ENCODE measurements at places on chromosomes 5 and 9. TPM values are rescaled to one million over a fixed set of nuclear protein-coding genes. Genes with fewer than 3 reads are reported as not detected.

Gene NEUROG1
- not detected for total RNA-seq

Gene CCNB1
- total RNA-seq, result 171 TPM

Gene SIT1
- not detected for total RNA-seq

Gene FCN2
- total RNA-seq, result not detected

Gene PCDHAC2
- 1.1 TPM for total RNA-seq

Gene PRRC1
- total RNA-seq, result 47.7 TPM

Gene TRIP13
- 34.3 TPM for total RNA-seq

Gene CCL27
- not detected for total RNA-seq

Gene C9orf152
- 0.07 TPM for total RNA-seq

Gene SV2C
- total RNA-seq, result 0.14 TPM

Gene PCDHGB4
- total RNA-seq, result 2.2 TPM

Measured in airway epithelial cell (primary cell).